ENCODE measurements at places on chromosomes 12 and 14.

GRCh38 chr12:38669530-38669929 lies 235.9 kb downstream of the CPNE8 start:
- no peak for DNase-seq

DNA sequence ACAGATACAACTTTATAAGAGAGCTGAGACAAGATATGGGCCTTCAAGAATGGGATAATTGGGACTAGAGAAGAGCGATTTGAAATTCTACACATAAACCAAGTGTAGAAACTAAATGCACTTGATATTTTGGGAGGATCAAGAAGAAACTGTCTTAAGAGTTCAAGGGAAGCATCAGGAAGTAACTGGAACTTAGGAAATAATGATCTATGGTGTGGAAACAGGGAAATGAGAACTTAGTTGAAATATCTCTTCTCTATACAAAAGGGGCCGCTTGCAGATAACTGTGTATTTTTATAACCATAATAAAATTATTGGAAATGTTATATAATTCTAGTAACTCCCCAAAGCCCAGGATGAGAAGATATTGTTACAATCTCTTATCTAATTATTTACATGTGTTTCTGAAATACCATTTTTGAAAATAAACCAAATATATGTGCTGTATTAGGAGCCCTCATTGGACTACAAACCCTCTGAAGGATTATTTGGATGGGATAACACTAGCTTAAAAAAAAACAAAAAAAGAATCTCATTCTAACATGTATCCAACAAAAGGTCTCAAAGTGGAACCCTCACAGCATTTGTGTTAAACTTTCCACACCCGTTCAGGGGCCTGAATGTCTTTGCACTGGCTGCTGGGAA lies 84.7 kb upstream of the FLRT2 start:
- no peak for DNase-seq

DNA sequence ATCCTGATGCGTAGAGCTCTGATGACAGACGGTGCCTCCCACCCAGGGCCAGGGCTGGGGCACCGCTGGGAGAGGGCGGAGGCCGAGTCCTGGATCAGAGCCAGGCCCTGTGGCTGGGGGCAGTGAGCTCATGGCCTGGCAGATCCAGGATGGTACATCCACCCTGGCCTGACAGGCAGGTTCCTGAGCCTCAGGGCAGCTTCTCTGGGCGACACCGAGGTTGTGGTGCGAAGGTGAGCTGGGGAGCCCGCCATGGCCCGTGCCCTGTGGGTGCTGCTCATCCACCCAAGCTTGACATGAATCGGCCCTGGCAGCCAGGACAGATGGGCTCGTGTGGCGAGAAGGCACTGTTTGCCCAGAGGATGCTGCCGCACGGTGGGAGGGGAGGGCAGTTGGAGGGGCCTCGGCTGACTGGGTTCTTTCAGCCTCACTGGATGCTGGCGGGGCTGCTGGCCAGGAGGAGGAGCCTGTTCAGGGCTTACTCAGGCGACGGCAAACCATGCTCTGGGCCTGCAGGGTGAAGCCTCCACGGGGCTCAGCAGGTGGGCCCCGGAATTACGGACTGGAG lies 16.6 kb downstream of the LRTM2 start:
- DNase-seq, result no peak

- DNase-seq, result no peak
Observed at GRCh38 chr12:27309995-27310315, 22.7 kb upstream of the BMAL2 start.

- no peak for DNase-seq
Observed at GRCh38 chr12:108744021-108744897, 12.9 kb upstream of the CORO1C start.
